ENCODE measurements at places on chromosomes 7 and 10.

- DNase-seq, result no peak
These were observed 512.9 kb downstream of the ATRNL1 start for GRCh38 chr10:115606086-115606485.

DNA sequence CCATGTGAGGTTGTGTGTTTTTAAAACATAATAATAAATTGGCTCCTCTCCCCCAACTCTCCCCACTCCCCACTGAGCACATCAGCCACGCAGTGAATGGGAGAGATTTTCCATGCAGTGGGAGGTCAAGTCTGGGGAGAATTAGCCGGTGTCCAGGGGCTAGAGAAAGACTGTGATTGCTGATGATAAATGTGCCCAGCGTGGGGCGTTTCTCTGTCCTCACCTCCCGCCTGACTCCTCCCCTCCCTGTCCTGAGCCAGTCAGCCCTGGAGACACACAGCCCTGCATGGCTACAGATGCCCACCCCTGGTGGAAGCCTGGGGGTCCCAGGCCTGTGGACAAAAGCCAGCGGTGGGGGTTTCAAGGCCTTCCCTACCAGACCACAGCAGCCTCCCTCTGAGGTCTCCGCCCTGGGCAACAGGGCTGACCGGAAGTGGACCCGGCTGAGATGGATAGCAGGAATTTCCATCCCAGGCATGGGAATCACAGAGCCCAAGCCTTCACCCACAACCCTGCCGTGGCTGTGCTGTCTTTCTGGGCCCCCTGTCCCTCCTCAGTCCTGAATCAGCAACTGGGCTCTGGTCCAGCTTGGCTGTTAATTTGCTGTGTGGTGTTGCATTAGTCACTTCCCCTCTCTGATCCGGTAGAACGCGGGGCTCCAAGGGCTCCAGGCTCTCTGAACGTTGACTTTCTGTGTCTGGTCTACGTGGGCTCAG is 46.8 kb upstream of the SLC29A3 start:
- DNase-seq, result no peak

GRCh38 chr7:5773661-5774086 is 7.8 kb downstream of the RNF216 start:
- DNase-seq, result no peak

DNA sequence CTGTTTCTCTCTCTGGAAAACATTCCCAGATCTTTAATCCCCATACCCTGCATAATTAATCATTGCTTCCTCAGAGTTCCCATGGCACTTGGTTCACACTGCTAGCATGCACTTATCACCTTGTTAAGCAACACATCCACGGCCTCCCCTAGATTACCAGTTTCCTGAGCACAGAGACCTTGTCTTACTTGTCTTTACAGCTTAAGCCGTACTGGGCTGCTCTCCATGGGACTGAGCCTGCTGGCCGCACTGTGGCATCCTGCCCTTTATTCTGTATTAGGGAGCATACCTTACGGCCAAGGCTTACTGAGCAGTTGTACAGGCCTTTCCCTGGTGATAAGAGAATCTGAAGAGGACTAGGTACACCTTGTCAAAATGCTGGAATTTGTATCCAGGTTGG is 190.2 kb downstream of the REEP3 start:
- DNase-seq, result no peak

GRCh38 chr10:66337211-66337610 is 588.6 kb upstream of the LRRTM3 start:
- no peak for DNase-seq

DNA sequence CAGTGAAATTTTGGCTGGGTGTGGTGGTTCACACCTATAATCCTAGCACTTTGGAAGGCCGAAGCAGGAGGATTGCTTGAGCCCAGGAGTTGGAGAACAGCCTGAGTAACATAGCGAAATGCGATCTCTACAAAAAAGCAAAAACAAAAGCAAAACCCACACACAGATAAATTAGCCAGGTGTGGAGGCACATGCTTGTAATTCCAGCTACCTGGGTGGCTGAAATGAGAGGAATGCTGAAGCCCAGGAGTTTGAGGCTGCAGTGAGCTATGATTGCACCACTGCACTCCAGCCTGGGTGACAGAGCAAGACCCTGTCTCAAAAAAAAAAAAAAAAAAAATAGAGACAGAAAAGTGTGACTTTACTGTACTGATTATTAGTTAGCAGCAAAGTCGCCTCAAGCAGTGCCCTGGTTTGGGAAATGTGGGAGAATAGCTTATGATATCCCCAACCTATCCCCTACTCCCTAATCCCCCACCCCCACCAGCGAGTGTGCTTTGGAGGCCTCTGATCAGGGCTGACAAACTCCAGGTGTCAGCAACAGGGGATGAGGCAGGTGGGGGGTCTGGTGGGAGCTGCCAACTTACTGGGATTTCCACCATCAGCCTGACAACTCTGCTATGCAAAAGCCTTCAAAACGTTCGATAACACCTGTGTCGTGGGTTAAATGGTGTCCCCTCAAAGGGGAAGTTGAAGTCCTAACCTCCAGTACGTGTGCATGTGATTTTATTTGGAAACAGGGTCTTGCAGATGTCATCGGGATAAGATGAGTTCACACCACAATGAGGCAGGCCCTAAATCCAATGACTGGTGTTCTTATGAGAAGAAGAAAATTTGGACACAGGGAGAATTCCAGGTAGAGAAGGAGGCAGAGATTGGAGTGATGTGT is 124.7 kb upstream of the SDK1 start:
- DNase-seq, result no peak

GRCh38 chr10:13222566-13222965 is 11.6 kb downstream of the UCMA start:
- no peak for DNase-seq
